ENCODE measurements at places on chromosomes 16 and 17. TPM values are rescaled to one million over a fixed set of nuclear protein-coding genes. Genes with fewer than 3 reads are reported as not detected.

DHX8 gene
- total RNA-seq, result 47.4 TPM

GRCh38 chr17:29379084-29379991 is 10.8 kb upstream of the TAOK1 start:
- DNase-seq, result no peak

DNA sequence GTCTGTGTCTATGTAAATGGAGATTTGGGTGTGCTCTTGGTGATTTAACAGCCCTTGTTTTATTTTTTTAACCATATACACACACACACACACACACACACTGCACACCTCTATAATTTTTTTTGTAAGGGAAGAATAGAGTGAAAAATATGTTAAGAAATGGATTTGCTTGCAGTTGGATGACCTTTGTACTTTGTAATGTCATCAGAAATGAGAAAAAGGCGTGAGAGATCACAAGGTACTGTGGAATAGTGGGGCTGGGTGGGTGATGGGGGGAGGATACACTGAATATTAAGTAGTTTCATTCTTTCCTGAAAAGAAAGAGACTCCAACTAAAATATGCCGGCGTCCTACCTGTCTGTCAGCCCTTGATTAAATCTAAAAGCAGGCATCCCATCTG is 38.7 kb downstream of the SALL1 start:
- no peak for DNase-seq

DNA sequence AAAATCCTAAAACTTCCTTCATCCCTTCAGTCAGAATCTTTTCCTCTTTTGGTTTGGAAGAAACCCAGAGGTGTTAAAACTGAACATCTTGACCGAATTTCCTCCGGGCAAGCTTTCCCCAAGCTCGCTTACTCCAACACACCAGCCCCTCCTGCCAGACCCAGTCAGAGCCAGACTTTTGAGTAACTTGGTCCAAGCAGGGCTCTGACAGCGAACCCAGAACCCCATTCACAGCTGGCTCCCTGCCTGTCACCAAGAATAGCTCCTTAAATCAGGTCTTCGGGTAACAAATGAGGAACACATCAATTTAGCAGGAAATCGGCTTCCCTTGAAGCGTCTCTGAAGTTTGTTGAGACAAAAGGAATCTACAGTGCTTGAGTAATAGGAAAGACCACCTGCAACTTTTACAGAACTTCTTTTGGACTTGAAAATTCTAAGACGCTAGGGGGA is 27.3 kb downstream of the GAS7 start:
- no peak for DNase-seq

FBXW10 gene
- not detected for total RNA-seq

GRCh38 chr17:48546924-48547807 is 2.3 kb upstream of the HOXB2 start:
- DNase-seq, result no peak

TBC1D3C gene
- total RNA-seq, result 1.4 TPM

GRCh38 chr17:2380950-2381649 is 19.8 kb downstream of the MNT start:
- no peak for DNase-seq

DNAI2 gene
- not detected for total RNA-seq

DNA sequence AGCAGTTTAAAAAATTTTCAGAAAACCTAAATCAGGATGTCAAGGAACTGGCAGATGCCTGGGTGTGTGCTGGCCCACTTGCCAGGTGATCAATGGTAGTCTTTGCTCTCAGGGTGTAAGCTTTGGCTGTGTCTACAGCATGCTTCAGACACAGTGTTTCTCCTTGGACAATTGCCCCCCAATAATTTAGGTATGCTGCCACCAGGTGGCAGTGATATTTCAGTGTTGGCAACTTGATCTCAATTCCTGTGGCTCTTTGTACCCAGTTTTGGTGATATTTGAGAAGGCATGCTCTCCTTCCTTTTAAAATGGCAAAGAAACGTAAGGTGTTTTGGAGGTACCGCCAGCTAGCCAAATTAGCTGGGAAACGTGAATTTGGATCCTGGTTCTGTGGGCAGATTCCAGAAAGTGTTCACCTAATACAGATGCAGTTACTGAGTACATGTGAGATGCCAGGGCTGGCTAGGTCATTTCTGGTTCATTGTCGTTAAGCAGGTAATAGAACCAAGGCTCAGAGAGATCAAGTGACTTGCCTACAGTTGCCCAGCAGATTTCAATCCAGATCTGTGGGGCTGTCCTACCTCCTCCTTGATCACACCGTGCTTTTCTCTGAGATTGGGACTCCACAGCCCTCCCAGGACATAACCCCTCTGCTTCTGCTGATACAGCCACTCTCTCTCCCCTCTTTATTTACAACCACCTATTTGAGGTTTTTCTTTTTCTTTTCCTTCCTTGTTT is 155.6 kb upstream of the PLCG2 start:
- peak; percentile 49 for DNase-seq

GRCh38 chr16:30567991-30568638 is 3.4 kb downstream of the ZNF688 start:
- peak; percentile 70 for DNase-seq

GRCh38 chr17:6596081-6596480 is 39.7 kb upstream of the PITPNM3 start:
- DNase-seq, result no peak

DNA sequence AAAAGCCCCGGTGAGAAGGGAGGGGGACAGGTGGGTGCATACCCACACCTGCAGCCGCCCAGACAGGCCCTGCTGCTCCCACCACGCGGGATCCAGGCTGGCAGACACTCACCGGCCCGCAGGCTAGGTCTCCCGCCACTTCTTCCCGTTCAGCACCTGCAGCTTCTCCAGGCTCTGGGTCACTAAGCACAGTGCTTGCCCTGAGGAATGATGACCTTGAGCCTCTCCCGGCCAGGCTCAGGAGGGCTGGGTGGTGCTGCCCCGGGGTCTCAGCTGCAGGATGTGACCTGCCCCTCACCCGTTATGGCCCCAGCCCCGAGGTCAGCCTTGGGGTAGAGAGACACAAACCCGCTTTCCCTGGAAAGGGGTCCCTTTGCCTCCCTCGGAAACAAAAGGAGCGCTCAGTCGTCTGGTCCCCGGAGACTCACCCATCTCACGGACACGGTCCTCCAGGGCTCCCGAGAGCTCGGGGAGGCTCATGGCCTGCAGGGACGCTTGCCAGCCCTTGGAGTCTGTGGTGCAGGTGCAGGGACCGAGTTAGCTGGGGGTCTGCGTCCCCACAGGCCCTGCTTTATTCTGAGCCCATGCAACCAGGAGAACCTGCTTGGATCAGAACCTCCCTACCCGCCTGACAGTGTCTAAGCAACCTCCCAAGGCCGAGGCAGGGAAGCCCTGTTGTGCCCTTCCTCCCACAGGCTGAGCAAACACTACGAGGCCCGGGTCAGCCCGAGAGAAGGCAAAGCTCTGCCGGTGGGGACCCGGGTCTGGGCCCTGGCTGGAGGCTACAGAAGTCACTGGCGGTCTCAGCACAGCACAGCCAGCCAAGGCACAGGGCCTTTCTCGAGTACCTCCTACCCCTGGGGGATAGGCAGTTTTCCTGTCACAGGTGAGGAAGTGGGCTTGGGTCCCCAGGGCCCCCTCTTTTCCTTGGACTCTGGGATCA is 3.8 kb downstream of the NUDT16L1 start:
- no peak for DNase-seq

GRCh38 chr16:1787056-1787321 is 4.2 kb downstream of the NUBP2 start:
- no peak for DNase-seq

Data from HFFc6 (cell line).